Hematopoietic multipotent progenitor cell (in vitro differentiated cells): ENCODE measurements at places on chromosomes 3 and 15. TPM values are rescaled to one million over a fixed set of nuclear protein-coding genes. Genes with fewer than 3 reads are reported as not detected.

GRCh38 chr3:65019443-65020055 lies 331.7 kb upstream of the ADAMTS9 start:
- no peak for DNase-seq

SCG5 gene
- total RNA-seq: 0.27 TPM

GRCh38 chr3:155281912-155282311 lies 11.6 kb downstream of the STRIT1 start:
- no peak for DNase-seq

SENP8 gene
- total RNA-seq: 0.81 TPM

DLEC1 gene
- total RNA-seq: 0.54 TPM

DNA sequence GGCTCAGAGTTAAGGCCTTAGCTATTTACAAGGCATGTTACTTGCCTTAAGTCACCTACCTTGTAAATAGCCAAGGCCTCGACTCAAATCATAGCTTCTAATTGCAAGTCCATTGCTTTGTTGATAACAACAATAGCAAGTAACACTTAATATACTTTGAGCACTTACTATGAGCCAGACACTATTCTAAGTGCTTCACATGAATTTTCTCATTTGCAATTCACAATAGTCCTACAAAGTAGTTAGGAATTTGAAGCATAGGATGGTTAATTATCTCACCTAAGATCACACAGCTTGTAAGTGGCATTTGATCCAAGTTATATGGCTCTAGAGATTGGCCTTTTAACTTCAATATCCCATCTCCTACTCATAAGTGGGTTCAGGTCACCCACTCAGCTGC lies 28.4 kb downstream of the SLC9A9 start:
- no peak for DNase-seq

ARL6IP5 gene
- total RNA-seq: 144 TPM

DNA sequence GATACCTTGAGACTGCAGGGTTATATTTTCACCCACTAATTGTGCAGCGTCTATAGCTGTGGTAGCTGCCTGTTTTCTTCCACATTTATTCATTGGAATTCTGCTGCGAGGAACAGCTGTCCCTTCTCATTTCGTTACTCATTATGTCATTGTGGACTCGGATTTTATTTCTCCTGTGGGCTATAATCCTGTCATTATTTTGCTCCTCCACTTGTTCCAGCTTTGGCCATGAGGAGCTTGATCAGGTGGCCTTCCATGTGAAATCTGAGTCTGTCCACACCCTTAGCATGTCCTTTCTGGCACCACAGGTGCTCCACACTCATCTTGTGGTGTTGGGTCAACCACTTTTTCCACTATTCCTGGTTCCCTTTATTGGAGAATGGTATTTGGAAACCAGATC lies 14.8 kb downstream of the LYSMD4 start:
- no peak for DNase-seq
